ENCODE measurements at places on chromosomes 5 and 9.

DNA sequence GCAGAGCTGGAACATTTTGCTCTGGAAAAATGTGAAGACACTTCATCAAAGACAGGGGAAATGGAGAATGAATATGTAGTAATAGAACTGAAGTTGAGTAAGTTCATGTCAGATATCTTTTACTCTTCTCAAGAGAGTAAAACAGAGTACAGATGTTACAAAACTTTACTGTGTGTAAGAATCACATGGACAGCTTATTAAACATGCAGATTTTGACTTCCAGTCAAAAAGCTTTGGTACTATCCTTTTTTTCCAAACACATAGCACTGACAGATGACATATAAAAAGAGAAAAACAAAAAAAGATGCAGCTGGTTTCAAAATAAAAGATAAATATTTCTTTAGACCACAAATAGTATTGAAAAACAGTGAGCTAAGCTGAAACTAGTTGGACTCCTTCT, 115.4 kb downstream of the FBN2 start:
- no peak for DNase-seq

GRCh38 chr9:86097510-86098224, 1.7 kb downstream of the GOLM1 start:
- DNase-seq, result no peak

GRCh38 chr9:134215699-134216448, 51.5 kb upstream of the RNU6ATAC start:
- peak; percentile 47 for DNase-seq

DNA sequence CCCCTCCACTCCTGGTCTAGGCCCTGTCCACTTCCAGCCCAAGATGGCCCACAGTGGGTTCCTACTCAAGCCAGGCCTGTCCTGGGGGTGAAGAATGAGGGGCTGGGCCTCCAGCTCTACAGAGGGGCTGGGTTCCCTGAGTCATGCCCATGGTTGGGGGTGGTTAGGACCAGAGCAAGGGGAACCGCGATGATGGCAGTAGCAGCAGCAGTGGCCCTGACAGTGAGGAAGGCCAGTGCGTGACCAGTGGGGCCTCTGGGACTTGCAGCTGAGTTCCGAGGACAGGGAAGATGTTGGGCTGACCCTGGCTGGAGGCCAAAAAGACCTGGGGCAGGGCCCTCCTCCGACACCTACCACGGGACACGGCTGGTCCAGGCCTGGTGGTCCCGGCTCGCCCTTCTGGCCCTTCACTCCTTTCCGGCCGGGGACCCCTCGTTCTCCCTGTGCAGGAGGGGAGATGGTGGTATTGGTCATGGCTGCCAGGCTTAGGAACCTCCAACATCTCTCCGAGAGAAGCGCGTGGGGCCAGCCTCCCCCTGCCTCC, 9.2 kb upstream of the PHYKPL start:
- peak; percentile 5 for DNase-seq

- DNase-seq, result no peak
Observed at GRCh38 chr5:156414391-156414790, 87.4 kb downstream of the SGCD start.

DNA sequence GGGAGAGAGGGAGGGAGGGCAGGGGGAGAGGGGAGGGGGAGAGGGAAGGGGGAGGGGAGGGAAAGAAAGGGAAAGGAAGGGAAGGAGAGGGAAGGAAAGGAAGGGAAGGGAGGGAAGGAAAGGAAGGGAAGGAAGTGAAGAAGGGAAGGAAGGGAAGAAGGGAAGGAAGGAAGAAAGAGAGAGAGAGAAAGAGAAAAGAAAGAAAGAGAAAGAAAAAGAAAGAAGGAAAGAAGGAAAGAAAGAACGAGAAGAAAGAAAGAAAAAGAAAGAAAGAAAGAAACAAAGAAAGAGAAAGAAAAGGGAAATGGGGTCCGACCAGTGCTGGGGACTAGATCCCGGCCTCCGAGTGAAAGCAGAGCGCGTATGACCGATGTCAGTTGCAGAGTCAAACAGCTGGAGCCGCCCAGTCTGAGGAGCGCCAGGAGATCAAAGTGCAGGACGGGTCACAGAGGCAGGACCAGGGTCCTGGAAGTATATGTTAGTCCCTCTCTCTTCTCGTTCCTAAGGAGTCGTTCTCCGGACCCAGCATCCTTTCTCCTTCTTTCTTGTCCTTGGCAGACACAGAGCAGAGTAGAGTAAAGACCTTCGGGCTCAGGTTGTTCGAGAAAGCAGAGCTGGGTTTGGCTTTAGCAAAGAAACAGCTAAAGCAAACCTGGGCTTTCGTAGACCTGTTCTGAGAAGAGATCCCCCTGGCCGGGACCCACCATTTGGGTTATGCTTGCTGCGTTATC, 305.4 kb upstream of the MSX2 start:
- DNase-seq, result peak; percentile 37

DNA sequence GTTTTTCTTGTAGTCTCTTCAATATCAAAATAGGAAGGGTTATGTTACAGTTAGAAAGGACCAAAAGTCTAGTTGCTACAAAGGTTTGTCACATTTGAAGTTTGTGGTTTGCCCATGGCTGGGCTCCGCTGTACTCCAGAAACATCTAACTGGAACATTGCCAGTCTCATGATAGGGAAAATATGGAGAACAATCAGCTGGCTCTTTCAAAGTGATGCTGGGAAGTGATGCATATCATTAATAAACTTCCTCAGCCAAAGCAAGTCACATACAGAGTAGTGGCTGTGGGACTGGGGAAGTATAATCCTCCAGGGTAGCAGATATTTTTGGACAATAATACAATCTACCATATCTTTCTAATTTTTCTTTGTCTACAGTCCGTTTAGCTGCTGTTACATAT, 8.8 kb downstream of the BTF3 start:
- no peak for DNase-seq

DNA sequence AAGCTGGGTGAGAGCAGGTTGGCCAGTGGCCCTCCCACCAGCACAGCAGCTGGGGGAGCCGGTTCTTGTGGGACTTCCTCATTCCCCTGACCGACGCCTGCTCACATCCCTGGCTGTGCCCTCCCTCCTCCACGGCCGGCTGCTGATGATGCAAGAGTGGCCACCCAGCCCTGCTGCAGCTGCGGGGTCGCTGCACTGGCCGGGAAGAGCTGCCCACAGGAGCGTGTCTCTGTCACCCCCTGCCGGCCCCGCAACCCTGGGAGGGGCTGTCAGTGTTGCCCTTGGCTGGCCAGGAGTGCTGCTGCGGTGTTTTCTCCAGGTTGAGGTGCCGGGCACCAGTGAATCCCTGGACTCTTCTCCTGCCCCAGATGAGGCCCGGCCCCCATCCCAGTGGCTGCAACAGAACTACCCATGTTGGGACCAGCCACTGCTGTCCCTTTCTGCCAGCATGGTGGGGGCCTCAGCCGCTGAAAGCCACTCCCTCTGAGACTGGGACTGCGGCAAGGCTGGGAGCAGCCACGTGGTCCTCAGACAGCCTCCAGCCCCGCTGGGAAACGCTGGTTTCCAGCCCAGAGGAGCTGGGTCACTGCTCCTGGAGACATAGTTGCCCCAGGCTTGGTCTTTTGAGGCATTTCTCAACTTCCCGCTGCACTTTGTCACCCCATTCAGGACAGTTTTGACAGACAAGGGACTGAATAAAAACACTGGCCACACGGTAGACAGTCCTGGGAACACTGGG, 739 bp downstream of the CARD9 start:
- peak; percentile 35 for DNase-seq

GRCh38 chr5:81021951-81022687, 62.0 kb downstream of the RASGRF2 start:
- no peak for DNase-seq

- no peak for DNase-seq
Observed at GRCh38 chr9:93263334-93264229, 79.6 kb downstream of the WNK2 start.

GRCh38 chr5:170632985-170633234, 129.1 kb downstream of the KCNIP1 start:
- peak; percentile 63 for DNase-seq

GRCh38 chr9:101458963-101459631, 23.5 kb upstream of the ALDOB start:
- peak; percentile 77 for DNase-seq

DNA sequence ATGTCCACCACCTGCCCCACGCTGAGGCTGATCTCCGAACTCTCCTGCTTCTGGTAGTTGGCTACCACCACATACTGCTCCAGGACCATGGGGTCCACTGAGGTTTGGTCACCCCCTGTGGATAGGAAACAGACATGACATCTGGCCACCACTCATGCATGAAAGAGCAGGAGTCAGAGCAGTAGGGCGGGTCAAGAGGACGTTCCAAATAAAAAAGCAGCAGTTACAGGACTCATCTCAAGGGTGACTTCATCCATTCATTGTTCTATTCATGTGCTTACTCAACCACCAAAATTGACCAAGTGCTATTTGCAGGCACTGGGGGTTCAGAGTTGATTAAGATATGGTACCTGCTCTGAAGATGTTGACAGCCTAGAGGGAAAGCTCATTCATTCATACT, 79.2 kb upstream of the UBTD2 start:
- DNase-seq, result no peak

DNA sequence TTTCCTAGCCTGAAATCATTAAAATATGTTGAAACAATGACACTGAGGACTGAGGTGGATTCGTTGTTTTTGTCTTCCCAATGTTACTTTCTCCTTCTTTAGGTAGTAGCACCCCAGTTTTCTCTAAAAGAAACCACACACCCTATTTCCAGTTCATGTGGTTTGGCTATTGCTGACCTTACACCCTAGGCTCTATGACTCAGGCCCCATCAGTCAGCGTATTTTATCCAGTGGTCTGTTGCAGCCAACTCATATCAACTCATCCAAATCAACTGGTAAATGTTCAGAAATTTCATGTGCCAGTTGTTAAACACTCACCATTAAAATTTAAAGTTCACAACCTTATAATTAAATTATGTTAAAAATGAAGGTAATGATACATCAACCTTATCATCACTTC, 44.6 kb upstream of the NFIB start:
- DNase-seq, result no peak

DNA sequence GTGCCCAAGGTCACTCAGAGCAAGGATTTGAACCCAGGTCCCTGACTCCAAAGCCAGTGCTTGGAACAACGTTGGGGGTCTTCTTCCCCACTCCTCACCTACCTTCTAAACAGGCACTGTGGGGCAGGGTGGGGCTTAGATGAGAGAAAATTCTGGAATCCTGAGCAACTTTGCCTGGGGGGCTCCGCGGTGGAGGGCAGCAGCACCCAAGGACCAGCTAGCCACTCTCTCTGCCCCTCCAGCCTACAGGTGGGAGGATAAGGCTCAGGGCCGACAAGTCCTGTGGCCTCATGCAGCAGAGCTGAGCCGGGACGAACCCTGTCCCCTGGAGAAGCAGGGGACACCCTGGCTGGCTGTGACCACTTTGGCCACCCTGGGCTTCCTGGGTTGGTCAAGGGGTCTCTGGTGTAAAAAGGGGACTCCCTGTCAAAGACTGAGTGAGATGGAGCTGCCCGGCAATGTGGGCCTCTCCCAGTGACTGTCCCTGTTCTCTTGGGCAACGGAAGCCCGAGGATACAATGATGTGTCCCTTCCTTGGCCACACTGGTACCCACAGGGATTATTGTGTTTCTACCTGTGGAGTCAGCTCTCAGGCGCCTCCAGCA, 26.5 kb downstream of the CEL start:
- no peak for DNase-seq

- no peak for DNase-seq
Observed at GRCh38 chr5:24492229-24492628, 152.5 kb downstream of the CDH10 start.

GRCh38 chr9:29717631-29718030, 2144.3 kb upstream of the C9orf72 start:
- no peak for DNase-seq

DNA sequence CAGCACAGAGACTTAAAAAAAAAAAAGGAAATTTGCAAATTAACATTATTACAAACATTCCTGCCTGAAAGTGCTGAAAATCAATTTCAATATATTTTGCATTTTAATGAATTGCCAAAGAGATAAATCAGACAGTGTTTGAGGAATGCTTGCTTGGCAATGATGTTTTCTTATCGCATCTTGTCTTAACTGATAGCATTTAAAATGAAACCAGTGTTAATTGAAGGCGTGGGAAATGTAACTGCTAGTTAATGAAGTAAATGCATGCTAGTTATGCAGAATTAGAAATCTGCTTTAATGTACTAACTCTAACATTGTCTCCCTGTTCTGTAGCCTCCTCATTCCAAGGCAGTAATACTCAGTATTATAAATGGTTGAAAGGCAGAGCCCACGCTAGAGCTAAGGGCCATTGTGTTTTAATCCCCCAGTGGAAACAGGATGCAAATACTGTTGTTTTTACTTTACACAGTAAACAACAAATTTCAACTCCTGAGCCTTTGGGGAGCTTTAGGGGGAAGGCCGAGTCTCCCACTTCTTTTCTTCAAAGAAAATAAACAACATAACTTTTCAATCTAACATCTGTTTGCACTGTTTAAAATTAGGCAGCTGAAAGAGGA, 586.9 kb downstream of the TLE4 start:
- DNase-seq, result no peak

GRCh38 chr9:122186777-122187470, 27.2 kb downstream of the MORN5 start:
- DNase-seq, result no peak

- no peak for DNase-seq
Observed at GRCh38 chr5:5315068-5315980, 107.2 kb upstream of the ICE1 start.

DNA sequence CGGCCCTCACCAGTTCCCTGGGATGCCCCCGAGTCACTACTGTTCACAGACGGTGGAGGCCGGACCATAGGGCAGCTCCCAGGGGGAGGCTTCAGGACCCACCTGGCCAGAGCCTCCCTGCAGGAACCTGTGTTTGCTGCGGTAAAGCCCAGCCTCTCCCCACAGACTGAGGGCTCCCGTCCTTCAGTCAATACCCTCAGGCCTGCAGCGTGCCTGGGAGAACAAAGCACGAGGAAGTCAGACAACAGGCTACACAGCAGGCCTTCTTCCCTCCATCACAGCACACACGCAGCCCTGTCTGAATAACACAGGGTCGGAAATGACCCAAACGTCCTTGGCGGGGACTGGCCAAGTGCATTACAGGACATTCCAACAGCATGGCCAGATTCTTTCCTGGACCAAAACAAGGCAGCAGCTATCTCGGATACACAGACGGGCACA, 34.4 kb downstream of the COL23A1 start:
- DNase-seq, result no peak

DNA sequence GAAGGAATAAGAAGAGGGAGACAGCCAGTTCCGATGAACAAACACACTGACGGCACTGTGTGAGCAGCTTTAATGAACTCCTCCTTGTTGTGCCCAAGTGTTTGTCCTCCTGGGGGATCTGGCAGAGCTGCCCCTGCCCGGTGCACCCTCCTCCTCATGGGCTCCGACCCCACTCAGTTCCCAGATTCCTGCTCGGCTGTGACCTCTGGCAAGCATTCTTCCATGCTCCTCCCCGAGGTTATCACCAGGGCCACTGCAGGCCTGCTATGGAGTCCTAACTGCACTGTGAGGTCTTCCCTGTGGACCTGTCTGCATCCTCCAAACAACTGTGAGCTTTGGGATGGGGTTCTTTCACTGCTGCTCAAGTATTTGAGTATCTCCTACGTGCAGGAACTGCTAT, 142.2 kb downstream of the DCP2 start:
- peak; percentile 13 for DNase-seq

DNA sequence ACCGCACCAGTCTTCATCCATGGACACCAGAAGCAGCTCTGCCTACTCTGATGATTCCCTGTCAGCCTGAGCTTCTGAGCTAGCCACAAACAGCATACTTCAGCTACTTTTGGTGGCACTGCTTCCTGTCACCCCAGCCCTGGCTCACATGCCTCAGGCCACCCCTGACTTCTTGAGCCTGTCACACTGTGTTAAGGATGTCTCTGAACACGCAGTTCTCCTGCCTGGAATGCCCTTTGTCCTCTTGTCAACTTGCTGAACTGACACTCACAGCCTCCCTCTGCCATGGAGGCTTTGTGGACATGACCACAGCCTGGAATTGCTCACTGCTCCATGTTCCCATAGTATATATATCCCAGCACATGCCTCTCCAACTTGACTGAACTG, 7.2 kb downstream of the MACROH2A1 start:
- DNase-seq, result no peak
